ENCODE measurements at places on chromosomes 4 and X. TPM values are rescaled to one million over a fixed set of nuclear protein-coding genes. Genes with fewer than 3 reads are reported as not detected.

Gene NXF2
- total RNA-seq: not detected

Gene NSDHL
- total RNA-seq: 6.8 TPM

Gene SOX3
- not detected for total RNA-seq

Gene SLITRK2
- not detected for total RNA-seq

Gene RASSF6
- not detected for total RNA-seq

Gene ARX
- not detected for total RNA-seq

Gene KANTR
- 20.7 TPM for total RNA-seq

Gene YIPF6
- 10.6 TPM for total RNA-seq

- DNase-seq: no peak
These were observed 54.7 kb downstream of the CNGA2 start for GRCh38 chrX:151789179-151789800.

DNA sequence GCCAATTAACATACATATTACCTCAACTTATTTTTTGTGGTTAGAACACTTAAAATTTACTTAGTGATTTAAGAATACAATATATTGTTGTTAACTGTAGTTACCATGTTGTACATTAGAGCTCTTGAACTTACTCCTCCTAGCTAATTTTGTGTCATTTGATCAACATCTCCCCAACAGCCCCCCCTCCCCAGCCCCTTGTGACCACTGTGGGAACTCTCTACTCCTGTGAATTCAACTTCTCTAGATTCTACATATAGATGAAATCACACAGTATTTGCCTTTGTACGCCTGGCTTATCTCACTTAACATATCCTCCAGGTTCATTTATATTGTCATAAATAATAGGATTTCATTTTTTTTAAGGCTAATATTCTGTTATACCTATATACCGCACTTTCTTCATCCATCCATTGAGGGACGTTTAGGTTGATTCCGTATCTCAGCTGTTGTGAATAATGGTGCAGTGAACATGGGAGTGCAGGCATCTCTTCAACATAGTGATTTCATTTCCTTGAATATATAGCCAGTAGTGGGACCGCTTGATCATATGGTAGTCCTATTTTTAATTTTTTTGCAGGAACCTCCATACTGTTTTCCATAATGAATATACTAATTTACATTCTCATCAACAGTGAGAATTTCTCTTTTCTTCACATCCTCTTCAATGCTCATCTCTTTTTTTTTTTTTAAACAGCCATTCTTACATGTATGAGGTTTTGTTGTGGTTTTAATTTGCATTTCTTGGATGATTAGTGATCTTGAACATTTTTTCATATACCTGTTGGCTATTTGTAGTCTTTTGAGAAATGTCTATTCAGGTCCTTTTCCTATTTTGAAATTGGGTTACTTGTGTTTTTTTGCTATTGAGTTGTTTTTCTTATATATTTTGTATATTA, 66.8 kb downstream of the RAPGEF2 start:
- no peak for DNase-seq

- DNase-seq: no peak
These were observed 74.4 kb downstream of the RNF150 start for GRCh38 chr4:141058591-141059512.

GRCh38 chrX:132815643-132816042, 142.8 kb downstream of the HS6ST2 start:
- DNase-seq: no peak

DNA sequence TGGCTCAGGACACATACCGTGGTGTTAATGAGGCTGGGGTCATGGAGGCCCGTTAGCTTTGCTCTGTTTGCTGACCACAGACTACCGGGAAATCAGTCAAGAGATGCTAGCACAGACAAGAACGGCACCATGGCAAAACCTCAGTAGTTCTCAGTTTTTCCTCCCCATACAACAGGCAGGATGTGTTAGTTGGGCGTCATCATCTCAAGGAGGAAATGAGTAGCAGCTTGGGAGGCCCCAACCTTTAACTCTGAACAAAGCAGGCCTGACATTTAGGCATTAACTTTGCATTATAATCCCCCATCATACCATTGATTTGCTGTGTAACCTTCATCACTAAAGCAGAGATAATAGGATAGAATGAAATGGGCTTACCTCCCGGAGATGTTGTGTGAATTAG, 714.2 kb downstream of the RPA4 start:
- DNase-seq: no peak

GRCh38 chr4:12146339-12146738, 717.6 kb upstream of the HS3ST1 start:
- no peak for DNase-seq

- DNase-seq: no peak
These were observed 181.0 kb downstream of the MAML3 start for GRCh38 chr4:139973015-139973414.

- no peak for DNase-seq
These were observed 180.3 kb downstream of the EVC2 start for GRCh38 chr4:5528031-5528436.

DNA sequence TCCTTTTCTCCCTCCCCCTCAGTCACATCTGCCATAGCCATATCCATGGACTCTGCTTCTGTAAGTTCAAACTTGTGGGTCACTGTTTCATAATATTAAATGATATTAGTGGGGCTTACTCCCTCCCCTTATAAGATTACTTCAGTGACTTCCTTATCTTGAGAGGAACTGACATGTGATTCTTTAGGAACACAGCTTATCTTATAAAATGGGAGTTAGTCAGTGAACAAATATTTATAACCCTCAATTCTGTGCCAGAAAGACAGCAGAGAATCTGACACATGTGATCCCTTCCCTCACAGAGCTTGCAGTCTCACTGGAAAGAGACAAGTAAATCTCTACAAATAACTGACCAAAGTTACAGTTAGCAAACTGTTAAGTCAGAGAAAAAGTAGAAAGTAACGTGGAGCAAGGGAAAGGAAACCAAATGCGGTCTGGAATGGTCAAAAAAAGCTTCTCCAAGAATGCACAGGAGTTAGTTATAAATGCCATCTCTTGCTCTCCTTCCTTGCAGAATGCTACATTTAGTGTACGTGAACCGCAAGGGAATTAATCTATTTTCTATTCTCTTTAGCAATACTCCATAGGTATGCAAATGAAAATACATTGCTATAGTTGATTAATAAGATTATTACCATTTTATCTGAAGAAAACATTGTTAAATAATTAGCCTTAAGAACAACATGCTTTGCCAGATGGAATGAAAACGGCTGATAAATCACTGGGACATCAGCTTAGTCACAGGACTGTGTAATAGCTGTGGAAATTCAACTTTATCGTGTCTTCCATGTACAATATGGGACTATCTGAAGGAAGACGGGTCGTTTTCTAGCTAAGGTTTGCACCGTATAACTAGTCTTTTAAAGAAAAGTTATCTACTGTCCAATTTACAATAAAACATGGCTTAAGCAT, 29.0 kb downstream of the SGMS2 start:
- no peak for DNase-seq

GRCh38 chr4:38180456-38180855, 220.3 kb downstream of the PTTG2 start:
- DNase-seq: no peak

GRCh38 chrX:39819921-39820849, 277.6 kb downstream of the BCOR start:
- DNase-seq: no peak

- DNase-seq: no peak
These were observed 270.3 kb upstream of the GRIA3 start for GRCh38 chrX:122913764-122914163.

DNA sequence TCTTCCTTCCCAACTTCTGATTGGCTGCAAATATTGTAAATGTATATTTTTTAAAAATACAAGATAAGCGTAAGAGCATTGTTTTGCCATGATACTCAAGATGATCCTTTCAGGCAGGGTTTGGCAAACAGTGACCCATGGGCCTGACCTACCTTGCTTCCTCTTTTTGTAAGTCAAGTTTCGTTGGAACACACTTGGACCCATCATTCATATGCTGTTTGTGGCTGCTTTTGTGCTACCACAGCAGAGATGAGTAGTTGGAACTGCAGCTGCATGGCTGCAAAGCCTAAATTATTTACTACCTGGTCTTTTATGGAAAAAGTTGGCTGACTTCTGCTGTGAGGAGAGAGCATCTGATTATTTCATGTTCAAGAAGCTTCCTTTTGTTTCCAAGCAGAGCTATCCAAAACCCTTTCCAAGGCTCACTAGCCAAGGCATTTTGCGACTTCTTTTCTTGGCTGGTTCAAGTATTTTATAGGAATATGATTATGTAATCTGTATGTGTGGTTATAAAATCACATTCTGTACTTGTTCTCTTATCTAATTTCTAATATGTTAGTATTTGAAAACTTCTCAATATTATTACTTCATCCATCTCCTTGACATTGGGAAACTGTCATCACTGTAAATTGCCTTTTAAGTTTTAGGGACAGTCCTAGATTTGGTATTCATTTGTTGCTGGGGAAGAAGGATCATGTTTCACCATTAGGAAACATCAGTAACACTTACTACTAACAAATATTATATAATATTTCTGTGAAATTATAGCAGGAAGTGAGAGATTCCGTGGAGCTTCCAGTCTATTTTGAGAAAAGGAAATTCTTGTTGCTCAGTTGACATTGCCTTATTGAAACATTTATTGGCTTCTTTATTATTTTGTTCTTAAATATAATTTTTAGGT, 109.2 kb downstream of the ARHGAP10 start:
- no peak for DNase-seq

GRCh38 chr4:4689694-4690440, 148.0 kb upstream of the STX18 start:
- no peak for DNase-seq

GRCh38 chrX:111123606-111124179, 27.7 kb downstream of the PAK3 start:
- DNase-seq: no peak
